ENCODE measurements at places on chromosomes 6 and 20.

DNA sequence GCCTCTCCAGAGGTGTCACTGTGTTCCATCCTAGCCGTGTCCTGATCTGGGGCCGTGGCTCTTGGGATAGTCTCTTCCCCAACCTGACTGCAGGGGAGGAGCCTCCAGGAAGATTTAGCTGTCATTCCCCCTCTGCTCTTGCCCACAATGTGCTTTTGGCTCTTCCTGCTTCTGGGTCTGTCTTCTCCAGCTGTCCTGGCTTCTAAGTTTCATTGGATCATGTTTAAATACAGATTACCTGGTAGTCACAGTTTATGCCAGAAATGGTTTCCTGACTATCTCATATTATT lies 139.1 kb downstream of the ZDHHC14 start:
- DNase-seq, result no peak

GRCh38 chr6:54778731-54779130 lies 67.8 kb upstream of the FAM83B start:
- DNase-seq, result no peak

- peak; percentile 92 for DNase-seq
Measured at GRCh38 chr6:85459224-85459901, 9.5 kb downstream of the NT5E start.

GRCh38 chr6:117326396-117326795 lies 61.0 kb downstream of the VGLL2 start:
- no peak for DNase-seq

DNA sequence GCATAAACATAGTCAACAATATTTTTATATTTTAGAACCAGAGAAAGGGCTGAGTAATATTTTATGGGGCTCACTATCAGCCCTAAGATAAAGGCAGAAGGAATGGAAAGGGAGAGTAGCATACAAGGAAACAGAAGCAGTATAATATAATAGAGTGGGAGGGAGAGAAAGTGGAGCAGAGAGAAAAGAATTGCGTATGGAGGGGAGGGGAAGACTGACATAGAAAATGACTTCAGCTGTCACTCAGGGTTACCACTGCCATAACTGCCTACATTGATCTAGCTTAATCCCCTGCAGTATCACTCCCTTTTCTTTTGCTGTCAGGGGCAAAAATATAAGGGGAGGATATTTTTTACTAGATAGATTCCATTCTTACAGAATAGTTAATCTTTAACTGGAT lies 1133.5 kb upstream of the MAP3K7 start:
- DNase-seq, result no peak

Measured in EL (cell line).